Glutamatergic neuron (in vitro differentiated cells): ENCODE measurements at places on chromosomes 16 and 17.

DNA sequence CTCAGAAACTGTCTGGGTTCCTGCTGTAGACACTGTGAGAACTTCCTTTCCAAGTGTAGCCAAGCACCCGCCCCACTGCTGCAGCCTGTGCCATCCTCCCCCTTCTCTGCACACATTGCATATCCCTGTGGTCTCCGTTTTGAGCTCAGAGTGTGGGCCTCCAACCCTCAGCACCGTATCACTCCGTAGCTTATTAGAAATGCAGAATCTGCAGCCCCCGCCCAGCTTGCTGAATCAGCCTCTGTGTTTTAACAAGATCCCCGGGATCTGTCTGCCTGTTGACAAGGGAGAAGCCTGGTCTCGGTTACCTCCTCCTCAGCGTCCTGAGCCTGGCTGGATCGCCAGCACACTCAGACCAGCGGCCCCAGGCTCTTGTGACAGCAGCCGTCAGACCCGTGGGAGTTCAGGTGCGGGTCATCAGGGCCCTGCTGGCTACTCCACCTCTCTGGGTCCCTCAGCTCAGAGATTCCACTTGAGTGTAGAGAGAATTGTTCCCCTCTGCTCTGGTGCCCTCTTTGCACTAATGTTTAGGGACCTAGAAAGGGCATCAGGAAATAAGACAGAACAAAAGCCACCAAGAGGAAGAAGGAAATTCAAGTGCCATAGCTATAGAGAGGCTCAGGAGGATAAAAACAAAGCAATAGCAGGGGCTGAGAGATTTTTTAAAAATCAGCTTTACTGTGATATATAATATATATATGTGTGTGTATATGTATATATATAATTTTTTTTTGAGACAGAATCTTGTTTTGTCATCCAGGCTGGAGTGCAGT is 92.3 kb downstream of the PITPNC1 start:
- DNase-seq = peak; percentile 57

DNA sequence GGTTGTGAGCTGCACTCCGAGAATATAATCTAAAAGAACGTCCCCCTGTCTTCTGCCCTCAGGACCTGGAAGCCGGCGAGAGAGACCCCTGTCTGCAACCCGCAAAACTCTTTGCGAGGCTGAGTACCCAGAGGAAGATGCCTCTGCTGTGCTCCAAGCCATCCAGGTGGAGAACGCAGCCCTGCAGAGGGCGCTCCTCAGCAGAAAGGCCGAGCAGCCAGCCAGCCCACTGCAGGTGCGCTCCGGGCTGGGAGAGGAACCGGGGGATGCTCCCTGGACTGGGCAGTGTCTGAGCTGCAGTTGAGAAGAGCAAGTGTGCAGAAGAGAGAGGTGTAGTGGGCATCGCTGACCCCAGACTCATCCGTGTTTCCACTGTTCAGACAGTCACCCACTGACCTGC is 148.3 kb downstream of the KATNIP start:
- peak; percentile 85 for DNase-seq

- no peak for DNase-seq
These were observed 1.3 kb downstream of the NQO1 start for GRCh38 chr16:69724981-69725479.

GRCh38 chr16:77786186-77786847 is 2.0 kb upstream of the VAT1L start:
- DNase-seq = no peak

DNA sequence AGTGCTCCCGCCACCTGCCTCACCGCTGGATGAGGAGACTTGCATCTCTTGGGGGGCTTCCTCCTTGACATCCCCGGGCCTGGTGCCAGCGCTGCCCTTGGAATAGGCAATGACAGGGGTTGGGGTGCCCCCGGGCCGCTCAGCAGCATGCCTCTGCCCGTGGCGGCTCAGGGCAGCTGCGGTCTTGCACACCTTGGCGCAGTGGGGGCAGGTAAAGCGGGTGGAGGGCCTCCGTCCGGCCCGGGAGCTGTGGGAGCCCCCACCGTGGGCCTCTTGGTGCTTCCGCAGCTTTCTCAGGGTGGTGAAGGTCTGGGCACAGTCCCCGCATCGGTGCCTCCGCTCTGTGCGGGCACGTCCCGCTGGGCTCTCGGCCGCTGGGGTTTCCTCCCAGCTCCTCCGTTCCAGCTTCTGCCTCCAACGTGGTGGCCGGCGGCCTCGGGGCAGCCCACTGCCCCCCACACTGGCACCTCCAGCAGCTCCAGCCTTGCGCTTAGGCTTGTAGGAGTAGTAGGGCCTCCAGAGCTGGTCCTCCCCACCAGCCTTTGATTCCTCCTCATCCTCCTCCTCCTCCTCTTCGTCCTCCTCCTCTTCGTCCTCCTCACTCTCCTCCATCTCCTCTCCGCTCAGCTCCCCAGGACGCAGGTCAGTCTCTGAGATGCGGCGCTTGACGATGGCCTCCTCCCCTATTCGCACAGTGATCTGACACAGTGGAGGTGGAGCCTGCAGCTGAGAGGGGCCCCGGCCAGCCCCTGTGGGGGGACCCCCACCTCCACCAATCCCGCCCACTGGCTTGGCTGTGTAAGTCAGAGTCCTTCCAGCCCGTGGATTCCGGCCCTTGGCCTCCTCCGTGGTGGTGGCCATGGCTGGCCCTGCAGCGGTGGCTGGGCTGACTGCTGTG is 16.7 kb downstream of the ZBTB4 start:
- no peak for DNase-seq

DNA sequence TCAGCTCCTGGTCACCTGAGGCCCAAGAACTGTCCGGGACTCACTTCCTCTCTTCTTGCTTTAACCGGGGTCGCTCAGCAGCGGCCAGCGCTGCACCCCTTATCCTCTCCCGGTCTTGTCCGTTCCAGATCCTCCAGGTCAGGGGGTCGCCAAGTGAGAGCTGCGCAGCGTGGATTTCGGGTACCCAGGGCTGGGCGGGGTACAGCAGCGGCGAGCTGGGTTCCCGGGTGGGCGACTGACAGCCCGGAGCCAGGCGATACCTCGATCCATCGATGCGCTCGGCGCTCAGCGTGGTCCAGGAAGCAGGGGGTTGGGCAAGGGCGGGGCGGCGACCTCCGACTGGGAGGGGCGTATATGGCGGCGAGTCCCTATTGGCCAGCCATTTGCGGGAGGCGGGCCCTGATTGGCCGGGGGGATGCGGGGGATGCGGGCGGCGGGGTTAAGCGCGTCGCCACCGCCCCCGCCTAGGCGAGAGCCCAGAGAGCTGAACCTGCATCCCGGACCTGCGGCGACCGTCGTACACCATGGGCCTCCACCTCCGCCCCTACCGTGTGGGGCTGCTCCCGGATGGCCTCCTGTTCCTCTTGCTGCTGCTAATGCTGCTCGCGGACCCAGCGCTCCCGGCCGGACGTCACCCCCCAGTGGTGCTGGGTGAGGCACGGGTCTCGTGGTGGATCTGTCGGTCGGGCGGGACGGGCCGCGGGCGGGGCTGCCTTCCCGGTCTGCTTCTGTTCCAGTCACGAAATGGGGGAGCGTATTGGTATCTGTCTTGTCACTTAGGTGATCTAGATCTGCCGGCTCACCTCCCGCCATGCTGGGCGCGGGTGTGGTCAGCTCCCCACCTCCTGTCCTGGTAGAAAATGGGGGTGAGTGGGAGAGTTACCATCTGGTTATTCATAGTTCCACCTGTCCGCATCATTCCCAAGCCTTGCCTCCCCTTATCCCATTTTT is at the start of gene PLA2G15:
PLA2G15 (plus strand) TSS at position 471 of the 951 bp plus-strand sequence; CDS start at position 525, 54 bp downstream.
- DNase-seq = peak; percentile 100

GRCh38 chr16:75143941-75144340 is 4.4 kb upstream of the ZFP1 start:
- no peak for DNase-seq

GRCh38 chr16:86994651-86995171 is 322.5 kb downstream of the C16orf95 start:
- DNase-seq = no peak

DNA sequence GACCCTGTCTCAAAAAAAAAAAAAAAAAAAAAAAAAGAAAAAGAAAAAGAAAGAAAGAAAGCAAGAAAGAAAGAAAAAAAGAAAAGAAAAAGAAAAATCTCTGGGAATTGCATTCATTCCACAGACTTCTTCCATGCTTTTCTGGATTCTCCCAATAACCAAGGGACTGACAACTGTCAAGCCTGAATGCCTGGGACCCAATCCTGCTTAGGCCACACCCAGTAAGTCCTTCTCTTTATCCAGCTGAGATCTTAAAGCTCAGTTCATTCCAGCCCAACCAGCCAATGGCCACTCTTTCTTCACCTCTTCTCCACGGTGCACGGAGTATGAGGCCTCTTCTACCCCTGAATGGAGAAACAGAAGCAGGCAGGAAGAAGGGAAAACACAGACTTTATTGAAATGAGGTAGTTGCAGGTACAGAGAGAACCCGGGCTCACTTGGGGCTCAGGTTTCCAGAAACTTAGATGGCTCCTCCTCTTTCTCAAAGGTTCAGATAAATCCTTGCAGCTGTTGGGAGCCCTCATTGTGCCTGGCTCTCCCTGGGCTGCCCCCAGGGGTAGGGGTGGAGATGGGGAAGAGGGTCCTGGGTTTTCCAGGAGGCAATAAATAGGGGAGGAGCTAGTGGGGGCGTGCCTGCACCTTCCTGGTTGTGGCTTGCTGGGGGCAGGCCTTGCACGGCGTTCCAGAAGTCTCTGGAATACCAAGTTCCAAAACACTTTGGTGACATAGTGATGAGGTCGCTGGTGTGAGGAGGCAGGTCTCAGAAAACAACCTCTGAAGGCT is 2.5 kb downstream of the HOXB1 start:
- DNase-seq = no peak
